H1 (cell line): ENCODE measurements at places on chromosomes 11 and 22. TPM values are rescaled to one million over a fixed set of nuclear protein-coding genes. Genes with fewer than 3 reads are reported as not detected.

ZNF214 gene
- polyA plus RNA-seq = 0.71 and 0.80 TPM in 2 replicates

TMEM45B gene
- 0.08 and 0.23 TPM in 2 replicates for polyA plus RNA-seq

TRIM48 gene
- not detected in 2 replicates for polyA plus RNA-seq

DEPDC7 gene
- polyA plus RNA-seq = 1.4 and 3.1 TPM in 2 replicates

TMPRSS13 gene
- 0.79 and 1.0 TPM in 2 replicates for polyA plus RNA-seq

IFT27 gene
- polyA plus RNA-seq = 36.4 and 43.9 TPM in 2 replicates

AMPD3 gene
- polyA plus RNA-seq = 4.0 and 10.9 TPM in 2 replicates
